ENCODE measurements at places on chromosomes 3 and 15.

- DNase-seq, result no peak
Observed at GRCh38 chr3:17589888-17590287, 152.5 kb downstream of the TBC1D5 start.

GRCh38 chr15:101213570-101213969, 38.3 kb downstream of the CHSY1 start:
- no peak for DNase-seq

DNA sequence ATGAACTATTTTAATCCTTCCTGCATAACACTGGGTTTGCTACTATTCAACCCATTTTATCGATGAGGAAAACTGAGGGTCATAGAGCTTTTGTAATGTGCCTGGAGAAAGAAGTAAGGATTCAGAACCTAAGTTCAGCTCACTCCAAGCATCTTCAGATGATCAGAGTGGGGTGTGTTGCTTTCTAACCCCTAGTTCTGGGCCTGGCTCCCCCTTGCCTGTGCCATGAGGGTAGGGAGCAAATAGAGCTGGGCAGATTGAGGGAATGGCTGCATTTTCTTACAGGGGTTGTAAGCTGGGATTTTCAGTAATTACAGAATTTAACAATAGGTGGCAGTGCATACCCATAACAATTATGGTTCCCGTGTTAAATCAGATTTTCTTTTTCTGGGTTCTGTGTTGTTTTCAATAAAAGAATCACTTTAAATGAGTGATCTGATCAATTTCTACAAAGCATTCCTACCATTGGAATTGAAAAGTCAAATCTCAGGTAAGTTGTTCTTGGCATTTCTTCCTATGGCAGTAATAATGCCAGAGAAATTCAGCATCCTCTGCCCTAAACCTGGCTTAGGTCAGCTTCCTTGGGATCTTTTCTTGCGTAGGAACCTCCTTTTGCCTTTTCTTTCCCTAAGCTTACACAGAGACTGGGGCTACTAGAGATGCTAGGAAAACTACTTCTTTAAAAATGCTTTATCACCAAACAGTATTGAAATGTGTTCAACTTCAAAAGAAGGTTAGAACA, 103.8 kb upstream of the IL12A start:
- DNase-seq, result no peak

GRCh38 chr3:132285620-132285945, 31.6 kb upstream of the ACP3 start:
- no peak for DNase-seq

DNA sequence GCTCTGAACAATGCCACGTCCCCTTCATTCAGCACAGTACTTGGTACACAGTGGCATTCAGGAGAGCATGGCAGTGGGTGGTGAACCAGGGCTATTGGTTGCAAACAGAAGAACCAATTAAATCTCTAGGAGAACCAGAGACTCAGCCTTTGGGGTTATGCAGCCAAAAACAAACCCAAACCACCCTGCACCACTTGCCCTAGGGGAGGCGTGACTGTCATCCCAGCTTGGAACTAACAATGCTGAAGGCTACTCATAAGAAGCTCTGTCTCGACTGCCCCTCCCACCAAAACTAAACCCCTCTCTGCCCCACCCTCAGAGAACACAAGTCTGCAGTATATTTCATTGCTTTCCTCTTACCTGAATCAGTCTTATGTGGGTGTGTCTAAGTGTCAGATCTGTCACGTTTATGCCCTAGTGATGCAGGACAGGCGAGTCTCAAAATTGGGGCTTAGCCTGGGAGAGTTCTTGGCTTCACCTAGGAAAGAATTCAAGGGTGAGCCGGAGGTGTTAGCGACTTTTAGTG, 15.2 kb upstream of the KLHL40 start:
- DNase-seq, result no peak

DNA sequence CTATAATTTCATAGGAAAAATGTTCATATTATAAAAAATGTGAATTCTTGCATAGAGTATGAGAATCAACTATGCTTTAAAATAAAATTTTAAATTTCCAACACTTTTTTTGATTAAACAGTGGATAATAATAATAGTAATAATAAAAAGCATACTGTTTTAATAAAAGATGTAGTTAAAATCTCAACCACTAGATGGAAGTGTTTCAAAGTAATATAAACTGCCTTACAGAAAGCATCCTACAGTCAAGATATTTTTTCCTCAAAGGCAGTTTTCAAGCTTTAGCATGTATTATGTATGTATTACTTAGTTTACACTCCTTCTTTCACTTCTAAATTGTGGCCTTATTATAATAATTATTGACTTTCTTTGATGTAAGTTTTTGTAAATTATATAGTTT, 217.5 kb downstream of the CHL1 start:
- DNase-seq, result no peak

DNA sequence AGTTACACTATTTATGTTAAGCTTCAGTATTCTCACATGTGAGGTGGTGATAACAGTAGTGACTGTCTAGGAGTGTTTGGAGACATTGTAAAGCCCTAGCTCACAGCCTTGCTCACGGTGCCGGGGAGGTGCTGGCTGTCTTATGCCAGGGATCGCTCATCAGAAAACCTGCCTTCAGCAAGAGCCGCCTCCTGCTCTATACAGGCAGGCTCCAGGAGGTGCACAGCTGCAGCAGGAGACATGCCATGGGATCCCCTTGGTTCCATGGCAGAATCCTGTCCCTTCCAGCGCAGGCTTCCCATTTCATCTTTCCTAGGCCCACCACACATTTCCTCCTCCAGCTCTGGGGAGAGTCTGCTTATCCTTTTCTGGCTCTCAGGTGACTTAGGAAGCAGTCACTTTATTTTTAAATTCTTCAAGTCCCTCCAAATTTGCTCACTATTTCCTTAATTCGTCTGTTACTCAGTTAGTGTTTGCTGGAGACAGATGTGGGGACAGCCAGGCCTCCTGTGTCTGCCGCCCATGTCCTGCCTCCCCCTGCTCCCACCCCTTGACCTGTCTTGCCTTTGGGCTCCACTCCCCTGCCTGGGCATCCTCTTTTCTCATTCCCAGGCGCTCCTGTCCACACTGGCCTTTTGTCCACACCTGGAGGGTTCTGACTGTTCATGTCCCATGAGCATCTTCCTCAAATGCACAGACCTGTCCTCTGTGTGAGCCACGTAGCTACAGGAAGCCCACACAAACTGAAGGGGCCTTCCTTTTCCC, 31.7 kb downstream of the SLCO2A1 start:
- DNase-seq, result no peak

DNA sequence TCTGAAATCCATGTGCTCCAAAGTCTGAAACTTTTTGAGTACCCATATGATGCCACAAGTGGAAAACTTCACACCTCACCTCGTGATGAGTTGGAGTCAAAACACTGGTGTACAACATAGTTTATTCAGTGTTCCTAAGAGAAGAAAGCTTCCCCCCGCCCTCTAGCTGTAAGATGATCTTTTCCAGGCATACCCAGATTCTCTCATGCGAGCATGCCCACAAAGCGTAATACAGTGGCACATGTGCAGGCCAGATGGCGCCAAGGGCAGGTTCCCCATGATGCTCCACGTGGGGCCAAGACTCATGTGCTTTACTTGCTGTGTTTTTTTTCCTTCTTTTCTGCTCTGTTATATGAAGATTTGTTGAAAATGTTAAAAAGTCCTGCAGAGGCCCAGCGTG, 104.9 kb upstream of the LRRFIP2 start:
- DNase-seq, result no peak

- no peak for DNase-seq
Observed at GRCh38 chr15:55695432-55695831, 47.5 kb downstream of the PRTG start.

- no peak for DNase-seq
Observed at GRCh38 chr3:9110802-9111201, 138.6 kb downstream of the SRGAP3 start.

DNA sequence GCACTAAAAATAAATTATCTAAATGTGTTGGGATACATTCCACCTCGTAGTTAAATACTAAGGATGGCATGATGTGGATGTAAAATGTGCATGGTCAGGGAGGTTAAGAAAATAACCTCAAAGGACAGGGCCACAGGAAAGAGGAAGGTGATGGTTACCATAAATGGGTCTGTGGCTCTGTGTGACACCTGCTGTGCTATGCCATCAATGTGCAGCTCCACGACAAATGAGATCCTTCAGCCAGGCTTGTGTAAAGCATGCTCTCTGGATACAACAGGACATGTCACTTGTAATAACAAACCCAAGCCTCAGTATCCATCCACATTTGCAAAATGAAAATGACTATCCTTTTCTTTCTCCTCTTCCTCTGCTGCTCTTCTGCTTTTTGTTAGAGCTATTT, 456.7 kb upstream of the RASGRP1 start:
- no peak for DNase-seq

GRCh38 chr3:133883641-133884040, 12.0 kb downstream of the RAB6B start:
- no peak for DNase-seq

- no peak for DNase-seq
Observed at GRCh38 chr3:44762170-44762677, 630 bp downstream of the KIF15 start.

DNA sequence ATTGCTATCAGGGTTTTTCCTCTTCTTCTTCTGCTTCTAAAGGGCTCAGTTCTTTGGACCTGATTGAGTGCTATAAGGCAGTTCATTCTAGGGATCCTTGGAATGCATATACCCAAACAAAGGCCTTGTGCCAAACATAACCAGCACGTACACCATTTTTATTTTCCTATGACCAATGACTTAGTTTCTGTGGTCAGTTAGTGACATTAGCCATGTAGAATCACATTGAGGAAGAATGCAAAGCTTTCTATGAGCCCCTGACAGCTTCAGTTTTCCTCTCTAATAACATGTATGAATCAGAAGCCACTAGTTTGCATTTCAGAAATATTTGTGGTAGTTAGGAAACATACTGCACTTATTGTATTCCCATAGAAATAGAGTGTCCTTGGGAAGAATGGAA, 240.0 kb downstream of the THRB start:
- no peak for DNase-seq

DNA sequence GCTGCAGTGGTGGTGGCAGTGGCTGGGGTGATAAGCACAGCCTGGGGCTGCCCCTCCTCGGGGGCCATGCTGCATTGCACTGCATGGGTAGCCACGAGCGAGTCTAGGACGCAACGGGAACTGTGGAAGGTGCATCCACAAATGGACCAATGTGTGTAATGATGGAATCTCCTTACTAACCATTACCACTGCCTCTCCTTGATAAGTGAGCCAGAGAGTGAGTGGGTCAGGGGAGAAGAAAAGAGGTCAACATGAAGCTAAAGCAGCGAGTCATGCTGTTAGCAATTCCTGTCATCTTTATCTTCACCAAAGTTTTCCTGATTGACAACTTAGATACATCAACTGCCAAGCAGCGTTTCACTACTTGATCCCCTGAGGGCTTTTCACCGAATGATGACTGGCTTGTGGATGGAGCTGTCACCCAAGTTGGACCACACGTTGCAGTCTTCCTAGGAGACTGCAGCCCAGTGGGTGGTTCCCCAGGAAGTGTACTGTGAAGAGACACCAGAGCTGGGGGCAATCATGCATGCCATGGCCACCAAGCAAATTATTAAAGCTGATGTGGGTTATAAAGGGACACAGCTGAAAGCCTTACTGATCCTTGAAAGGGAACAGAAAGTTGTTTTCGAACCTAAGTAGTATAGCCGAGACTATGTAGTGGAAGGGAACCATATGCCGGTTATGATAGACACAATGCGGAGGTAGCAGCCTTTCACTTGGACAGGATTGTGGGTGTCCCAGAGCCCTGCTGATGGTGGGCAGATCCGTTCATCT, 20.6 kb downstream of the SAMD7 start:
- DNase-seq, result no peak

DNA sequence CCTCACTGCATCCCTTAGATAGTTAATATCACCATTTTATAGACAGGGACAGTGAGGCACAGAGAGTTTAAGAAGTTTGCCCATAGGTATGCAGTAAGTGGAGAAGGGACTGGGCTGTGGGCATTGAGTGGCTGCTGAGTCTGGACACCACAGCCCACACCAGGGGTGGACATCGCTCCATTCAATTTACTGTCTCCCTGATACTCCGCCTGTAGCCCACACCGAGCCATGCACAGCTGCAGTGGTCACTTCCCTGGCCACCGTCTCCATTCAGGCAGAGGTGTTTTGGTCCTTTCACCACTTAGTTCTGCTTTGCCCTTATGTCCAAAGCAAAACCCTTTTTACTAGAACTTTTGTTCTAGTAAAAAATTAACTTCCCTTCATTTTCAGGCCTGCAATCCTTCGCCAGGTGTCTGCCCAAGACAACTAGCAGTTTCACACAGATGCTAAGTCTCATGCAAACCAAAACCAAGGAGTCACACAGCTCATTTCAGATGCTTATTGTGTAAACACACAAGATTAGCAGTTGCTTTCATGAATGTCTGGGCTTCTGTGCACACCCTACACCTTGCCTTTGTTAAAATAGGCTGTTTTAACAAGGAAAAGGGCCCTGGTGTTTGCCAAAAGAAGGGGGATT, 30.1 kb downstream of the ZNF35 start:
- no peak for DNase-seq

GRCh38 chr3:58564456-58565160, 12.6 kb downstream of the FAM107A start:
- no peak for DNase-seq

GRCh38 chr3:98531622-98532274, at the start of gene GPR15:
Gene GPR15, plus strand, starts transcription at chr3:98531978. Its CDS starts 56 bp downstream, at chr3:98532034.
- no peak for DNase-seq

- DNase-seq, result no peak
Observed at GRCh38 chr3:30747771-30748281, 141.4 kb downstream of the TGFBR2 start.

DNA sequence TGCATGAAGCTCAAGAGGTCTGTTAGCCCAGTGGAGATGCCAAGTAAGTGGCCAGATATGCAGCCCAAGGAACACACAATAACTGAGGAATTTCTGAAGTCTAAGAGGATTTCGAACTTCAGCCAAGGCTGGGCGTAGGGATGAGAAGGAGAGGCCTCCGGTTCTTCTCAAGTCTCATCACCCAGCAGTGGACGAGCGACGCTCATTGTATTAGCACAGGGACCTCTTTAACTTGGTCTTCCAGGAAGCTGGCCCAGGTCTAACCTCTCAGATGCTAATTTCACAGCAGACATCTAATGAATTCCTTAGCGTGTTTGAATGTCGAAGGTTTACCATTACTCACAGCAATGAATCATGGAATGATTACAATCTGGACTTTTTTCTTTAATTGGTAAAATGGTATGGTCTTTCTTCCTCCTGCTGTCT, 85.0 kb downstream of the HES1 start:
- DNase-seq, result no peak

DNA sequence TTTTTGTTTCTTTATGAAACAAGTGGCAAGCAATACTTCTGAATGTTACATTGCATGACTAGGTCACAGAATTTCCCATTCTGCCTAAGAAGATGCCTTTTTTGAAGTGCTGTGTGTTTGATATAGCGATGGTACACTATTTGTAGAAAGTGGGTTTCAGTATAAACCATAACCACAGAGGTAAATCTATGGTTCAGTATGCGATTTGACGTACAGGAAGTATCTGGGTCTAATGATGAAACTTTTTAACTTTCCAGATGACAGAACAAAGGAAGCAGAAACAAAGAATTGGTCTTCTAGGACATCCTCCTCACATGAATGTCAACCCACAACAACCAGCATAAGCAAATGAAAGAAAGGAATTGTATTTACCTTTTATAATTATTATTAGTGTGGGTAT, 133.4 kb upstream of the BHLHE40 start:
- DNase-seq, result no peak
